ENCODE measurements at places on chromosomes 1 and 21. TPM values are rescaled to one million over a fixed set of nuclear protein-coding genes. Genes with fewer than 3 reads are reported as not detected.

The NECTIN4 gene
- not detected for total RNA-seq

The DMRTA2 gene
- not detected for total RNA-seq

The TFB2M gene
- 12.2 TPM for total RNA-seq

The OR2G6 gene
- total RNA-seq: not detected

The GOLPH3L gene
- total RNA-seq: 14.6 TPM

The MATN1 gene
- not detected for total RNA-seq

The RAP1GAP gene
- total RNA-seq: 2.7 TPM

The MYOC gene
- 2.9 TPM for total RNA-seq

The ITLN2 gene
- not detected for total RNA-seq

The RIPK4 gene
- total RNA-seq: not detected

The SHE gene
- 12.0 TPM for total RNA-seq

The TIAM1 gene
- 2.0 TPM for total RNA-seq

The CRP gene
- total RNA-seq: not detected

The KRTAP20-2 gene
- total RNA-seq: not detected

The HUNK gene
- 0.51 TPM for total RNA-seq

The ITSN1 gene
- total RNA-seq: 32.0 TPM

The PTPRU gene
- 10.7 TPM for total RNA-seq
